Renal cortical epithelial cell (primary cell): ENCODE measurements at places on chromosomes 2 and 18. TPM values are rescaled to one million over a fixed set of nuclear protein-coding genes. Genes with fewer than 3 reads are reported as not detected.

Gene CASP10
- 10.6 and 24.1 TPM in 2 replicates for total RNA-seq

- DNase-seq = peak; percentile 7
These were observed 246.3 kb upstream of the NRP2 start for GRCh38 chr2:205435970-205436369.

Gene MARCHF4
- total RNA-seq = 0.15 and 1.2 TPM in 2 replicates

Gene PTPN18
- total RNA-seq = 9.2 and 32.4 TPM in 2 replicates

GRCh38 chr18:66764230-66764629, 160.3 kb upstream of the CDH19 start:
- no peak for DNase-seq

Gene LPIN1
- total RNA-seq = 33.8 and 39.9 TPM in 2 replicates

DNA sequence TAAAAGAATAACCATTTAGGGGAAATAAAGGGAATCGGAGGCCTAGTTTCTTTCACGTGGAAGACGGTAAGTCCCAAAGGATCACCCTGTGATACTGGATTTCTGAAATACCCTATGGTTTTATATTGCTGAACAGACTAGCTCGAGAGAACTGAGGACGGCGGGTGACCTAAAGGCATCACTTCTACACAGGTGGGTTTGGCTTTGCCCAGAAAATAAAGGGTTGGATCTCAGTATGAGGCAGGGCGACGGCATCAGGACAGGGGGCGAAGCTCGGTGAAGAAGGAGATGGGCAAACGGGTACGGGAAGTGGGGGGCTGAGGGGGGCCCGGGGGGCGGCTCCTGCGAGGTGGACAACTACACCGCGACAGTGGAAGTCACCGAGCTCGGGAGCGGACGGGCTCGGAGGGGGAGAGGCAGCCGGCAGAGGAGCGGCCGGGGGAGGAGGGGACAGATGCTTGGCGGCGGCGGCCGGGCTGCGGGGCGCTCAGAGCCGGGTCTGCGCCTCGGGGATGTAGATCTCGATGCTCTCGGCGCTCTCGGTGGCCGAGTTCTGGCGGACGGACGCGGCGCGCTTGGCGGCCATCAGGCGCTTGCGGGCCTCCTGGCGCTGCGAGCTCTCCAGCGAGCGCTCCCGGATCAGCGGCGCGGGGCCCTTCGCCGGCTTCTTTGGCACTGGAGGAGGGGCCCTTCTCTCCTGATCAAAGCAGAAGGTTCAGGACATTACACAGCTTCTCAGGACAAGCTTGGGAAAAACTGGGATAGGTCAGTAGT, 48.9 kb downstream of the TGIF1 start:
- DNase-seq = no peak

- no peak for DNase-seq
These were observed 61.4 kb downstream of the MYO5B start for GRCh38 chr18:50133526-50133925.

Gene RBM44
- 0.30 and 0.35 TPM in 2 replicates for total RNA-seq

DNA sequence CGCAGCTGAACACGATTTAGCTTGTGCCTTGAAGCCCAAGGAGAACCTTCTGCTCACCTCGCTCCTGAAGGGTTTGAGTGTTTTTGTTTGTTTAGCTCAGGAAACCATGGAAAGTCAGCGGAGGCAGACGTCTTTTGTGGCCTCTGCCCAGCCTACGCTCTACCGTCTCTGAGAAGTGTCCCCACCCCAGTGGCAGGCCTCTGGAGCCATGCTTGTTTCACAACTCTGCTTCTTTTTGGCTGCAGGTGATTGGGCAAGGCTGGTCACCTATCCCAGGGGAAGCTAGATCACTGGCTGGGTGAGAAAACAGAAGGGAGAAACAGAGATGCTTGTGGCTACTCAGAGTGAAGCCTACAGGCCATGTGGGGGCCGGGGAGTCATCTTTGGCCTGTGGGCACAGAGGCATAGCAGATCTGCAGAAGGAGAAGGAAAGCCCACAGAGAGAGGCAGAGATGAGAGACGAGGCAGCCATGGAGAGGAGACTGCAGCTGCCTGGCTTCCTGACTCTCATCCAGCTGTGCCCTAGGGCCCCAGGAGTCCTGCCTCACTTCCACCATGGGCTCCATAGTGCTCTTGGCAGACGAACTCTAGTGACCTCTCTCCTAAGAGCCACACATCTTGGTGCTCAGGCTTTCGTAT, 50.1 kb downstream of the CIB4 start:
- DNase-seq = no peak

Gene IL36G
- total RNA-seq = not detected in 2 replicates

Gene RBBP8
- total RNA-seq = 71.9 and 131 TPM in 2 replicates

DNA sequence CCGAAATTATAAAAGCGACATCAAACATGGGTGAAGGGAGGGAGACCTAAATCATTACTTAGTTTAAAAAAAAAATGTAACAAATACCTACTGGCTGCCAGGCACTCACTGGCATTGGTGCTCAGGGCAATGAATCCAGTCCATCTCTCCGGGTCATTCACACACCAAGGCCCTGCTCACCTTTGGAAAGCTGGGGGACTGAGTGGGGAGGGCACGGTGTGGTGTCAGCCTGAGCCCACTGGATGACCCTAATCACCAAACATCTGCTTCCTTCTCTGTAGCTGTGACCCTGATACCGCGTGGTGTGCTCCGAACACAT, 336 bp upstream of the DDX1 start:
- no peak for DNase-seq

GRCh38 chr2:48412443-48413250, 117.3 kb upstream of the STON1 start:
- no peak for DNase-seq

Gene ABCG8
- total RNA-seq = not detected in 2 replicates

DNA sequence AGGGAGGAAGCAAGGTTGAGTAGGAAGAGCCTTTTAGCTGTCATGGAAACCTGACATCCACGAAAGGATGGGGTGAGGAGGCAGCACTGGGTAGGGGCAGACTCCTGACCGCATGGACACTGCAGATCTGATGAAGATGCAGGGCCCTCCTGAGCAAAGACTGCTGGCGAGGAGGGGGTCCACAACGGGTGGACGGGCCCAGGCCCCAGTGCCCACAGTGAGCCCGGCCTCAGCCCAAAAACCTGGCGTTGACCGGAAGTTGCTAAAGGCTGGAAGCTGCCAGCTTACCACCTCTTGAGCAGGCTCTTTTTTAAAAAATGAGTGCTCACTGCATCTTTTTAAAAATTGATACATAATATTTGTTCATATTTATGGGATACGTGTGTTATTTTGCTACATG, 247.3 kb downstream of the SH3BP4 start:
- no peak for DNase-seq

GRCh38 chr2:171553236-171553635, 31.0 kb downstream of the CYBRD1 start:
- DNase-seq = no peak

Gene C18orf54
- 4.3 and 10.6 TPM in 2 replicates for total RNA-seq

DNA sequence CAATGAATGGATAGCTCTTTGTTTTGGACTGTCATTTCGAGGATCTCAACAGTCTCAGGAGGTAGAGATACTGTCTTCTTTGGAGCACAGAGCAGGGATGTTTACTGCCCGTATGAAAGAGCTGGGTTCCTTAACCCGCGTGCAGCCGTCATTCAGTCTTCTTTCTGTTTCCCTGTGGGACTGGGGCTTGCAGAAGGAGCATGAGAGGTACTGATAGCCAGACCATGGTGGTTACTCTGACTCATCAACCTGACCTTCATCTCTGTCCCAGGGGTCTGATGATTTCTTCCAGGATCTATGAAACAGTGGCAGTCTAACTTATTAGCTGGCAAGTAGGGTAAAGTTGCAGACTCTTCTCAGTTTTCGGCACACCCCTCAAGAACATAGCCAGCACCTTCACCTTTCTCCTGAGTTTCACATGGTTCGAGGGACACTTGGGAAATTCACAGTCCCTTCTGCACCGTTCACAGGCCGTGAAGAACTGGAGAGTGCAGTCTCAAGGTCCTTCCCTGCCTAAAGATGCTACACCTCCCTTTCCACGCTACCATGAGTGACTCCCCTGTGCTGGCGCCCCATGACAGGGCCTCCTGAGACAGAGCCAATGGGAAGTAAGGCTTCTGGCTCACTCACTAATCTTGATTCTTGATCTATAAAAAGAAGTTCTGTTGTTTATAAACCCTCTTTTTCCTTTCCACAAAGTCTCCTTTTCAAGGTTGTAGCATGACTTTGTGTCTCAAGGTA, 226.2 kb downstream of the MC4R start:
- DNase-seq = no peak

- DNase-seq = peak; percentile 1
These were observed 413.8 kb downstream of the RAD51AP2 start for GRCh38 chr2:17104454-17104853.

DNA sequence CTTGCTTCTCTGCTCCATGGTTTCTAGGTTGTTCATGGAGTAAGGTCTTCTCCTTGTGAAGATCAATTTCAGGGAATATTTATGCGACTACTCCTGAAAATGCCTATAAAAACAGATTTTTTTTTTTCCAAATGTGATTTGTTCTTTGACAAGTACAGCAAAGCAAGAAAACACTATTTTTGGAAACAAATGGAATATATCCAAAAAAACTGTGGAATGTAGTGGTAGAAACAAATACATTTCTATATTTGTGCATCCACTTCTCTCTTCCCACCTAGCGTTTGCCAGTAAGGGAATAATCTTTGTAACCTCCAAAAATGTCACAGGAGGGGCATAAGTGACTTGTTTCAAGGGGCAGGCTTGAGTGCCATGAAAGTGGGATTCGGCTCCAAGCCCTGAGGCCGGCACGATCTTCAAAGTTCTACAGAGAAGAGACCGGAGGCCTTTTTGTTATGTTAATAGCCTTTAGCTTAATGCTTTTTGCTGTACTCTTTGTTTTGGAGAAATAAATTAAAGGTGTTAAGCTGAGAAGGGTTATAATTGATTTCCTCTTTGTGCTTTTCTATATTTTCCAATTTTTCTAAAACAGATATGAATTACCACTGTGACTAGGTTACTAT, 200.6 kb downstream of the NRP2 start:
- no peak for DNase-seq

Gene PRKAG3
- total RNA-seq = not detected in 2 replicates

Gene CXCR4
- total RNA-seq = 0.52 and 1.6 TPM in 2 replicates

GRCh38 chr18:77057006-77057395, 75.6 kb downstream of the MBP start:
- DNase-seq = no peak

GRCh38 chr18:77098538-77099174, 33.9 kb downstream of the MBP start:
- DNase-seq = no peak

Gene GTF2A1L
- 0.50 TPM in 1 of 2 replicates, not detected in the other for total RNA-seq

- no peak for DNase-seq
These were observed 38.4 kb downstream of the XIRP2 start for GRCh38 chr2:166926657-166927056.

DNA sequence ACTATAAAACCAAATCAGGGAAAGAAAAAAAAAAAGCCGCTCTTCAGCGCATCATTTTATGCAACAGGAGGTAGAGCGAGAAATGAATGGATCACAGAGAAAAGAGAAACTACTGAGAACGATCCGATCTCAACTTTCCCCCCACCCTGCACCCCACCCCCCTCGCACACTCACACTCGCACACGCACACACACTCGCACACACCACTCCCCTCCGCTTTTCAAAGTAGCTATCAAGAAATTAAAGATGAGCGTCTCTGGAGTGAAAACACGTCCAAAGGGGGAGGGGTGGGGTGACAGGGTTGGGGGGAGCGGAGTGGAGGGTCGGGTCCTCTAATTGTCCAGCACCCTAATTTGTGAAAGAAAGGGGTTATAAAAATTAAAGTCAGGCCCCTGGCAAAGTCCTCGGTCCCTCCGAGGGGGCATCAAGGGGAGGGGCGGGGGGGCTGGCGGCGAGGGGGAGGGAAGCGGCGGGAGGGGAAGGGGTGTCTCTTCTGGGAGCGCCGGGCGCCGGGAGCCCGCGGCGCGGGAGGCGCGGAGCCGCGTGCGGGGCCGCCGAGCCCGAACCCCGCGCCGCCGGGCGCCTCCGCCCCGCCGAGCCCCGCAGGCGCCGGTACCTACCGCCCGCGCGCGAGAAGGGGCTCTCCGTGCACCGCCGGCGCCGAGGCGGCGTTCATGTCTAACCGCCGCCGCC, 428 bp downstream of the TCF4 start:
- DNase-seq = peak; percentile 3

GRCh38 chr2:234305846-234306245, 191.0 kb downstream of the ARL4C start:
- peak; percentile 73 for DNase-seq

- DNase-seq = no peak
These were observed 434.9 kb downstream of the DSEL start for GRCh38 chr18:67081482-67082211.

DNA sequence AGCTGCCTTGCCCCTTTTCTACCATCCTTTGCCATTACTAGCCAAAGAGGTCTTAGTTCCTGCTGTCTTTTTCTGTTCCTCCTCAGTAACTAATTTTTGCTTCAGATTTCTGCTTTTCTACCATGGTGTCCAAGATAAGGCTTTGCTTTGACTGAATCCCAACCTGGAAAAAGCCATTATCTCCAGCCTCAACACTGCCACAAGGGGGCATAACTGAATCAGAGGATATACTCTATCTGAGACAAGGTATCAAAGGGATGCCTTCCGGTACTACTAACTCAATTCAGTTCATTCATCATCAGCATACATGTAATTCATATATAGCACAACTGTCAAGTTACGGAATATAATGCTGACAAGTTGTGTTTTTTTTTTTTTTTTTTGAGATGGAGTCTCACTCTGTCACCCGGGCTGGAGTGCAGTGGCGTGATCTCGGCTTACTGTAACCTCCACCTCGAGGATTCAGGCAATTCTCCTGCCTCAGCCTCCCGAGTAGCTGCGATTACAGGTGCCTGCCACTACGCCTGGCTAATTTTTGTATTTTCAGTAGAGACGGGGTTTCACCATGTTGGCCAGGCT, 11.4 kb downstream of the OSGEPL1 start:
- peak; percentile 23 for DNase-seq

DNA sequence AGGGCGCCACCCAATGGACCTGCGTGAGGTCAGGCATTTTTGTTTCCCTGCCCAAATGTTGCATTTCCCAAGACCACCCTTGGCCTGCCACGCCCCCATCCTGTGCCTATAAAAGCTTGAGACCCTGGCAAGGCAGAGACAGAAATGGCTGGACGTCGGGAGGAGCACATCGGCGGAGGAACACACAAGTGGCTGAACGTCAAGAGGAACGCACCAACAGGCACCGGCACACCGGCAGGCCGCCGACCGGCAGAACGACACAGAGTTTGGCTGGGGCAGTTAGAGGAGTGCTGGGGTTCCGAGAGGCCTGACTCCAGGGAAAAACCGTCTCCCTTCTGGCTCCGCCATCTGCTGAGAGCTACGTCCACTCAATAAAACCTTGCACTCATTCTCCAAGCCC, 35.9 kb downstream of the DCDC2C start:
- DNase-seq = no peak

DNA sequence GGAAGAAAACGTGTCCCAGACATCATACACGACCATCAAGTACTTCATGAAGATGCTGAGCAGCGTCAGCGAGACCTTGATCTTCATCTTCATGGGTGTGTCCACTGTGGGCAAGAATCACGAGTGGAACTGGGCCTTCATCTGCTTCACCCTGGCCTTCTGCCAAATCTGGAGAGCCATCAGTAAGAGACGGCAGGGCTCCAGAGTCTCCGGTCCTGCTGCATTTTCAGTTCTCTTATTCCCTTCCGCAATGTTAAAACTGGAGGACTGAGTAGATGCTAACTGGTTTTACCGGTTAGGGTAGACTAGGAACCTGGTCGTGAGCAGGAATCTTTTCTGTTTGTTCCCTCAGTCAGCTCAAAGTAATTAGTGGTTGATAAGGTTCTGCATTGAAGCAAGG, 32.3 kb downstream of the SLC9A4 start:
- no peak for DNase-seq
